ENCODE measurements at places on chromosomes 6 and 20.

DNA sequence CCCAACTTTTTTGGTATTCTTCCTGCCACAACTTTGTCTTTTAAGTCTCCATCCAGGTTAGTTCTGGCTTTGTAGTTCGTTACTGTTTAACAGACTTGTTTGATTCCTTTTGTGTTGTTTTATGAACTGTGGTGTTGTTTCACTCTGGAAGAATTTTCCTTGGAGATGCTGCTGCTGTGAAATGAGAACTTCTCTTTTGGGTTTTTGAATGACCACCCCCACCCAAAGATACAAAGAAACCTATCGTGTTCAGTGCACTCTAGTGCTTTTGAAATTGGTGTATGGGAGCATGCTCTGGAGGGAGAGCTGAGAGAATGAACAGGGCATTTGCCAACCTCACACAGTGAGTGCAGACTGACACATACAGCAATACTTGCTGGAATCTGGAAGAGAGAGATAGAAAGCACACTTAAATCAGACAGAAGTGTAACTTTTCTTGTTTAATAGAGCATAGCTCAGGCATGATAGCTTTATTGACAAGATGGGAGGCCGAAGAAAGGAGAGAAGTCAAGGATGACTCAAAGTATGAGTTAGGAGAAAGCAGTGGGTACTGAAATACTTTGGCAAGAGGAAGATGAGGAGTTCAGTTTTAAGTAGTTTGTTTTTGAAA is 293.1 kb downstream of the SOX4 start:
- DNase-seq = no peak

DNA sequence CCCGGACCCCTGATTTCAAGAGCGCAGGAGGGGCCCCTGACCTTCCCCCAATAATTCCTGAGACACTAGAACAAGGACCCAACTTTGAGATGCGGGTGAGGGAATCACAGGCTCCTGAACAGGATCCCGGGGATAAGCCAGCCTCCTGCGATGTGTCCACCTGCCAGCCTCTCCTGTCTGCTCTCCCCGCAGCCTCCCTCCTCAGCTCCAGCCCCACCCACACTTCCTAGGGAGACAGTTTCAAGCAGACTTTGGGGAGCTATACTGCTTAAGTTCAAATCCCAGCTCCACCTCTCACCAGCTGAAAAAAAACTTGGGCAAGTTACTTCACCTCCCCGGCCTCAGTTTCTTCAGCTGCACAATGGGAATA is 50.8 kb downstream of the GRM4 start:
- DNase-seq = no peak

- DNase-seq = no peak
Observed at GRCh38 chr6:113625850-113626249, 231.3 kb upstream of the MARCKS start.

GRCh38 chr6:104859225-104860146 is at the start of gene HACE1:
HACE1 (minus strand) TSS chr6:104859919; CDS start chr6:104859642, 277 bp downstream.
- DNase-seq = peak; percentile 75

DNA sequence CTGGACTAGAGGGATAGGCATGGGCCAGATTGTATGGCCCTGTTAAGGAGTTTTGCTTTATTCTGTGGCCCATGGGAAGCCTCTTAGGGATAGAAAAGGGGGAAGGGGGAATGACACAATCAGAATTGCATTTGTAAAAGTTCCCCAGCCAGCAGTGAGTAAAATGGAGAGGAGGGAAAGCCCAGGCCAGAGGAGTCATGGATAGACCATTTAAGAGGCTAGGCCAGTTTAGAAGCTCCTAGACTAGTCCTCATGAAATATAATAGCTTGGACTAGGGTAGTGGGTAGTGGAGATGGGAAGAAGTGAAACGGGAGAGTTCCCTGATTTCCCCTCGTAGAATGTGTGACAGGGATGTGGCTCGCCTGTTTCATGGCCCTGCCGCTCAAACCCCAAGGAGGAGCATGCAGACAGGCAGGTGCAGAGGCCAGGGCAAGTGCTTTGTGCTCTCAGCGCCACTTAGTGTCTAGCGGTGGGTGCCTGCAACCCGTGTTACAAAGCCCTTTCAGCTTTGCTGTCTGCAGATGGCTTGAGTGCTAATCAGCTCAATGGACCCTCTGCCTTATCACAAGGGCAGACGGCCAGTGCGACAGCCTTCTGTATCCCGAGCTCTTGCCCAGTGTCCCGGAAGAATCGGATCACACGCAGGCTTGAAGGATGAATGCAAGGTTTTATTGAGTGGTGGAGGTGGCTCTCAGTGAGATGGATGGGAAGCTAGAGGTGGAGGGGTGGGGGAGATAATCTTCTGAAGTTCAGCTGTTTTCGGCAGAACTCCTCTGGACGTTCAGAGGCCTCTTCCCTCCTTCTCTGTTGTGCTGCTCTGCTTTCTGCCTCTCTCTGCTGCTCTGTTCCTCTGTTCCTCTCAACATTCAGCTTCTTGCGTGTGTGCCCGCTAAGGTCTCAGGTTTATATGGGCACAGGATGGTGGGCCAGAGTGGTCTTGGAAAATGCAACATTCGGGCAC is 141.1 kb downstream of the CEP57L1 start:
- DNase-seq = no peak

GRCh38 chr6:27866357-27867050 is 45.7 kb downstream of the OR2B2 start:
- DNase-seq = no peak

GRCh38 chr6:164294047-164294784 is 879.7 kb downstream of the QKI start:
- DNase-seq = no peak

DNA sequence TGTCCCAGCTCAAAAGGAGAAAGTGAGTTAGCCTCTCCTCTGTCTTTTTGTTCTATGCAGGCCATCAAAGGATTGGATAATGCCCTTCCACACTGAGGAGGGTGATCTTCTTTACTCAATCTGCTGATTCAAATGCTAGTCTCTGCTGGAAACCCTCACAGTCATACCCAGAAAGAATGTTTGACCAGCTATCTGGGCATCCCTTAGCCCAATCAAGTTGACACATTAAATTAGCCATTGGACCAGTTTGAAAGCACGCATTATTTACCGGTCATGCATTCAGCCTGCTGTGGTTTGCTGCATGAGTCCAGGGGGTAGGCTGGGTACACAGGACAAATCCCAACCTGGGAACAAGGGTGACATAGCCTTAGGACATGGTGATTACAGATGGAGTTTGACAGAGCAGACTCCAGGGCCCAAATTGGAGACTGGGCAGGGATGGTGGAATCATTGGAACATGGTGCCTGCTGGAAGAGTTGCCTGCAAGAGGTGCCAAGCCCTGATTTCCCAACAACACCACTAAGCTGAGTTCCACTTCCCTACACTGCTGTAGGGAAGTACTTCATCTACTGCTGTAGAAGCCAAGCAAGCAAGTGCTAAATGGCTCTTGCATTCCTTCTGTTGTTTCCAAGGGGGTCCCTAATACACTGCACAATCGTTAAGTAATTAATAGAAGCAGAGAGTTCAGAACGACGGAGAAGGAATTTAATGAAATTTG is 87.7 kb downstream of the RNF182 start:
- no peak for DNase-seq

- no peak for DNase-seq
Observed at GRCh38 chr20:396619-397431, 11.3 kb upstream of the RBCK1 start.

DNA sequence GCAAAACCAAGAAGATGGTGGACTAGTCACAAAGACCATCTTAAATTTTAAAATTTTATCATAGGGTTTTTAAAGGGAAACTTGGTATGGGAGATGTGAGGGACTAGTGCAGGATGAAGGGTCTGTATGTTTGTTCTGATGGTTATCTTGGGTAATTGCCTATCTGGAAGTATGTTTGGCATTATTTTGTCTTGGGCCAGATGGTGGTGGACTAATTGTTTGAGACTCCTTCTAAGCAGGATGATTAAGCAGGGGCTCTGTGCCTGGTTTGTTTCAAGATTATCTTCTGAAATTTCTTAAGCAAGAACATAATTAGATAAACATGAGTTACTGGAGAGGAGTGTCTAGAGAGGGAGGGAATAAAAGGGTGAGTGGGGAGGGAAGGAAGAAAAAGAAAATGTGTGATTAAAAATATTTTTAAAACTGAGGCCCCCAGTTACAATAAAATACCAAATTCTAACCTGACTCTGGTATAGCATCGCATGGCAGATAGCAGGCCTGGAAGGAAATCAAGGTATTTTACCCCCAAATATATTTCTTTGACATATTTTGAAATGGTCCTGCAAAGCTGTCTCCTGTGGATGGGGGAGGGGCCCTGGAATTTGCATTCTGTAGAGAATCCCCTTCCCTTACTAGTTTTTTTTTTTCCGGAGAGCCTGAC is 49.9 kb upstream of the FAM184A start:
- no peak for DNase-seq

GRCh38 chr20:17407550-17407949 is 123.6 kb downstream of the BFSP1 start:
- no peak for DNase-seq

DNA sequence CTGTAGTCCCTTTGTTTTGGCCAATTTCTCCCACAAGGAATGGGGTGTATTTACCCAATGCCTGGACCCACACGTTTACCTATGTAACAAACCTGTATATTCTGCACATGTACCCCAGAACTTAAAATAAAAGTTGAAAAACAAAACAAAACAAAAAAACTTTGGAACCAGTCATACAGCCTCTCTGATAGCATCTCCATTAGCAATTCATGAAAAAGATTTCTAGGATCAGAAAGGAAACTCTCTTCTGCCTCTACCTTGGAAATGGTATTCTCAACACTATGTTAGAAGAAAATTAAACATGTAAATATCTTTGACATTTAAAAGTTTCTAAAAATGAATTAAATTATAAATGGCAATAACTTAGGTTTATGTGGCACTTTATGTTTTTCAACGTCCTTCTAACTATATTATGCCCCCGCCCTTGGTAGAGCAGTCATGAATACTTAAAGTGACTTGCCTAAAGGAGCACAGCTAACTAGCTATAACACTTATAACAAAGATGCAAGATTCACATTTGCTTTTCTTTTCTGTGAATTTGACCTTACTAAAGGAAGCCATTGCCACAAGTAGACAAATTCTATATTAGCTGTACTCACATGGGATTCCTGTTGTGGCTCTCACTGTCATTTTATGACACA is 147.5 kb upstream of the FKBP1C start:
- DNase-seq = no peak

GRCh38 chr6:162387718-162388382 is 339.7 kb downstream of the PRKN start:
- DNase-seq = no peak

DNA sequence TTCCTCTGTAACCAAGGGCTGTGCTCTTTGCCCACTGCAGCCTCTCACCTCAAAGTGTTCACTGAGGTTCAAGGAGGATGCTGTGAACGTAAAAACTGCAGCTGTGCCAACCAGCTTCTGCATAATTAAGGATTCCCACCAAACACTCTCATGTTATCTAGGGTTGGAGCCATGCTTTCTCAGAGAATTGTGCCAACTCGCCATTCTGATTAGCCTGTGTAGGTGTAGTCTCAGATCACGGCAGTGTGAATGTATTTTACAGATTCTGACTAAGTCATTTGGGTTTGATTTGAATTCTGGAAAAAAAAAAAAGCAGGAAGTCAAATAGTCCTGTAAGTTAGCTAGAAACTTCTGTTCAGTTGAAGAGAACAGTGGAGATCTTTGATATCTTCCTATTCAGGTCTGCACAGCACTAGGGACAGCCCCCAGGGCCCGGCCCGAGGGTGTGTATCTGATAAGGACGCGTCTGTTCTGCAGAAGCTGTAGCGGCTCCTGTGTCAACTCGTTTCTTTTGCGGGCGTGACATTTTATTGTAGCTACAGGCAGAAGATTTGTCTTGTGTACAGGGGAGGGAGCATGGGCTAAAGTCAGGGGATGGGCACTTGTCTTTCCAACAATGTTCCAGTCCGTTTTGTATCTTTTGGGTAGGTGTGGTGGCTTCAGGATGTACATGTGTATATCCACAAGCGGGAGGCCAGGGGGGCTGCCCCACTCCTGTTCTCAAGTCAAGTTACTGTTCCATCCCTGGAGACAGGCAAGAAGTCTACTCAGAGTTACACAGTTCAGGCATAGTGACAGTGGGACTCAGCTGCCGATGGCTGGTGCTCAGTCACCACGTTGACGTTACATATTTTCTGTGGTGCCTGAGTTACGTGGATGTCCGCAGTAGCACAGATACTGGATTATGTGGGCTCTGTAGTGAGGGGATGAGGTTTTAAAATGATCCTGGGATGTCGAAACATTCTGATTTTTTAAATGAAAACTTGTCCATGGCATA is 12.4 kb downstream of the IRF4 start:
- DNase-seq = no peak

DNA sequence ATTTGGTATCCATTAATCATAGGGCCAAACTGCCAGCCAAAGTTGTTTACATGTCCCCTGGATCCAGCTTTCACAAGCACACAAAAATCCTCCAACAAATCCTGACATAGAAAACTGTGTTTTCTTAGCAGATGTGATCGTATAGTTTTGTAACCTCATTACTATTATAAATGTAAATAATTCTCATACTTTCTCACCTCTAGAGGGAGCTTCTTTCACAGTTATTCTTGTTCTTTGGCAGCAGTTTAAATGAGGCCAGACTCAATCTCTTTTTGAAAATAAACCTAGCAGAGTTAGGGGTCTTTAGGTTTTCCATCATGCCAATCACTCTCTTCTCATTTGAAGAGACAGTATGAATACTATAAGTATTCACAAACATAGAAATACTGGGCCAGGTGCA is 17.0 kb upstream of the ZNF318 start:
- DNase-seq = no peak

DNA sequence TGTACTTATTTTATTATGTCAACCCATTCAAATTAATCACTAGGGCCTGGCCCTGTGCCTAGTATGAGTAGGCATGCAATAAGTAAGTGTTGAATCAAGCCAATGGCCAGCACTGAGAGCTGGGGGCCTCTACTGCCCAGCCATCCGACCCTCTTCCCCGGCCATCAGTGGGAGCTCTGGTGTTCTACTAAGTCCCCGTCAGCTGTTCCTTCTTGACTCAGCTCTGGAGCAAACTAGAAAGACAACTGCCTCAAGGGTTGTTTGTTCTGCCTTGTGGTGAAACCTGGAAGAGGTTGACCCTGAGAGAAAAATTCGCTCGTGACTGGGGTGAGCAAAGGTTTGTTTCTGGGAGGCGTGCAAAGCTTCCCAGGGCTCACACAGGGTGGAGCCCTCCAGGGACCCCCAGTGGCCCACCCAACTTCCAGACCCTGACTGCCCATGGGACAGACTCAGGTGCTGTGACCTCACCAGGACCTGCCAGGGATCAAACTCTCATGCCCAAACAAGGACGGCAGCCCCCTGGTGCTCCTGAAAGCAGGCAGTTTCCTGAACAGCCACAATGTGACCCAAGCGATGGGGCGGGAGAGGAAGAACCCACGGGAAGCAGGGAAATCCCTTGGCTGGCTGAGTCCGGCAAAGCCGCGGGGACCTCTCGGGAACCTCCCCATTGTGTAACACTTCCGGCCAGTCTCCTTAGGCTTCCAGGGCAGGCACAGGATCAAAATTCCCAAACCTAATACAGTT is 50.4 kb downstream of the BANF2 start:
- no peak for DNase-seq

All from stimulated activated CD8-positive, alpha-beta memory T cell treated with anti-CD3 and anti-CD28 coated beads, Interleukin-7, amount 100 ng/mL, for 1 hour (primary cell).